ENCODE measurements at places on chromosomes 1 and 21. TPM values are rescaled to one million over a fixed set of nuclear protein-coding genes. Genes with fewer than 3 reads are reported as not detected.
A peak's percentile ranks its signal among the peaks of the same experiment; 100 is the strongest.

DNA sequence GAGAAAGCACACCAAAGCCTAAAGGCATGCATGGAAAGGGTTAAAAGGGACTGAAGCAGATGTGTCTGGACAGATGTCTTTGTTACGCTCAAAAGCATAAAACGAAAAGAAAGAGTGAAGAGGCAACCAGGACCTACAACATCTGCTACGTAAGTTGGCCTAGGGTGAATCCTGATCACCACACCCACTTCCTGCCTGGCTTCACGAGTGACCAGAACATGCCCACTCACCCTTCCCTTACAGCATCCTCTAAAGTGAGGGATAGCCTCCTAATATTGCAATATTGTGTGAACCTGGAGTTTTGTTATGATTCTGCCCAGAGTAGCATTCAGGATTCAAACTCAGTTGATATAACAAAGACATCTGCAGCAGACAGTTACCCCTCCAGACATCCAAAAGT, 10.6 kb upstream of the OLIG2 start:
- DNase-seq: no peak

CRP gene
- polyA plus RNA-seq: 0.18 TPM

DNA sequence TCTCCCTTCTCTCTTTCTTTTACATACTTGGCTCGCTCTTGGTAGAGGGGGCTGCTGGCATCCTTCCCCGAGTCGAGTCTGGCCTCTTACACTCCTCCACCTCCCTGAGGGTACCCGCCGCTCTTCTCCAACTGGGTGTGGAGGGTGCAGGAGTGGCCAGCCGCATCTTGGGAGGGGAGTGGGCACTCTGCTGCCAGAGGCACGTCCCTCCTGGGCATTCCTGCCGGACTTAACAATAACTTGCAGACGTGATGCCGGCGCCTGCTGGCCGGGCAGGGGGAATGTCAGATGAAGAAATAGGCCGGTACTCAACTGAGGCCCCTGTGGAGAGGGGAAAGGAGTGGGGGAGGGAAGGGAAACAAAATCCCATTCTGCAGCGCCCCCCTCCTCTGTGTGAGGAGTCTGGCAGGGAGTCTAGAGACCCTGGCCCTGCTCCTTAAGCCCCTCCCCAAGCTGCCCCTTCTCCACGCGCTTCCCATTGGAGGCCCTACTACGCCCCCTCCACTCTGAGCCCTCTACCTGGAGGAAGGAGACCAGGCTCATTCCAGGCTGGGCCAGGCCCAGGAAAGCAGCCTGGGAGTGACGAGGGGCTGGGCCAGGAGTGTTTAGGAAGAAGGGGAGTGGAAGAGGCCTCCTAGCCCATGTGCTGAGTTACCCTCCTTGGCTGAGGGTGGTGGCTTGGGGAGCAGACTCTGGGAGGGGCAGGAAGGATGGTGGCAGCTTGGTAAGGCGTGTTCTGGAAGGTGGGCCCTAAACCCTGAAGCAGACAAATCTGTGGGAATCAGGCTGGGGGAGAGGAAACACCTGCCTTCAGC, 1.8 kb downstream of the ATP2B4 start:
- peak; percentile 81 for DNase-seq

DNA sequence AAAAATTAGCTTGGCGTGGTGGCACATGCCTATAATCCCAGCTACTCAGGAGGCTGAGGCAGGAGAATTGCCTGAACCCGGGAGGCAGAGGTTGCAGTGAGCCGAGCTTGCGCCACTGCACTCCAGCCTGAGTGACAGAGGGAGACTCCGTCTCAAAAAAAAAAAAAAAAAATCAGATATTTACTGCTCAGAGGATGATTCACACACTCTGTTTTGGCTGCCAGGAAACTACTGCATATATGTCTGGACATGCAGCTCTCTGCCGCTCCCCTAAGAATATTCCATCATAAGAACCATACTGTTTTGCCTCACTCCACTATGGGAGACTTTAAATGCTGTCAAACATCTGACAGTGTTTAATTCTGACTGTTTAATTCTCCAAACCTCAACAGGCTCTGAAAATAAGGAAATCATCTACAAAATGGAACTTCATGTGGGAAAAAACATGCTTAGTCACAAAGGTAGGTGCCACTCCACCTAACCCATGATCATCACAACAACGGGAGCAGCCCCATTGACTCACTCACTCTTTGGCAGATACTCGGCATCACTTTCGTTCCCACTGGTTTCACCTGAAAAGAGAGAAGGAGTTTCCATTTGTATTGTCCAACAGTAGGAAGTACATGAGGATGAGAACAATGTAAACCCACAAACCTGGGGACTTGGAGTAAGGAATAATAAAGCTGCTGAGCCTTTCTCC, 29.3 kb upstream of the BCAS2 start:
- DNase-seq: no peak

DNA sequence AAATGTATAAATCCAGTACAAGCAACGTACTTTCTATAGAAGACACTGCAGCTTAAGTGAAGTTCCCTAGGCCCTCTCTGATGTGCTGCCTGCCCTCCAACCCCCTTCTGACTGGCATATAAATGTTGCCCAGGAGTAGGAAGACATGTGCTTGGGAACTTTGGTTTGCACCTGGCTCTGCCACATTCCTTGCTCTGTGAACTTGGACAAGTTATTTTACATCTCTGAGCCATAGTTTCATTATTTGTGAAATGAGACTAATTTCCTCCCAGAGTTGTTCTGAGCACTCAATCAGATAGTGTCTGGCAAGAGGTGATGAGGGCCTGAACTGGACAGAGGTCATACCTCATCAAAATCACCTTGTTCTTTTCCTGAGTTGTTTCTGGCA, 3.5 kb upstream of the PHC2 start:
- DNase-seq: no peak

NCF2 gene
- polyA plus RNA-seq: 1.4 TPM

GRCh38 chr1:233909195-233909594, 4.7 kb downstream of the SLC35F3 start:
- DNase-seq: no peak

DNA sequence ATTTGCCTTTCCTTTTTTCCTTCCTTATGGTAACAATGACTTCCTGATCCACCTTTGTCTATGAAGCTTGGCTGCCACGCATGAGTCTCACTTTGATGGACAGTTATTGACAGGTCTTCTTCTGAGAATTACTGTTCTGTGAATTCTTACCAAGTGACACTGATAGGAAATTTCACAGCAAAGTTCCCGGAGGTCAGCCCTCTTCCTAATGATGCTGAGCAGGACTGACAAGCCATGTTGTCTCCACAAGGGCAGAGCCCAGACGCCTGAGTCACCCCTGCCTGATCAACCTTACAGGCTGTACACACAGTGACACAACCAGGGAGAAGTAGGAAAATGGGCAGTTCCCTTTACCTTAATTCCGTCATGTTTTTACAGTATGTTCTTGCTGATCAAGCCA, 44.2 kb downstream of the ZC3H11B start:
- DNase-seq: no peak

GRCh38 chr1:116334015-116334547, 39.0 kb upstream of the ATP1A1 start:
- peak; percentile 47 for DNase-seq

DNA sequence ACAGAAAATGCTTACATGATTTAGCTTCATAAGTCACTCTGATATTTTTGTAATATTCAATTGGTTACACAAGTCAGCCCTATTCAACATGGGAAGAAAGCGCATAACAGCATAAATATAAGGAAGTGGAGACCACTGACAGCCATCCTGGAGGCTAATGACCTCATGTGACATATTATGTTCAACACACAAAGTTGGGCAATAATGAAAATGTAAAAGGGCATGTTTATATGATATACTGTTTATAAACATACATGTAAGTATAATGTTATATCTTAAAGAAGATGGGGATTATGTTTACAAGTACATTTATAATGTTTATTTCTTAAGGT, 30.2 kb downstream of the EVI5 start:
- no peak for DNase-seq

- DNase-seq: no peak
Measured at GRCh38 chr1:211588711-211589110, 9.8 kb upstream of the SLC30A1 start.

DNA sequence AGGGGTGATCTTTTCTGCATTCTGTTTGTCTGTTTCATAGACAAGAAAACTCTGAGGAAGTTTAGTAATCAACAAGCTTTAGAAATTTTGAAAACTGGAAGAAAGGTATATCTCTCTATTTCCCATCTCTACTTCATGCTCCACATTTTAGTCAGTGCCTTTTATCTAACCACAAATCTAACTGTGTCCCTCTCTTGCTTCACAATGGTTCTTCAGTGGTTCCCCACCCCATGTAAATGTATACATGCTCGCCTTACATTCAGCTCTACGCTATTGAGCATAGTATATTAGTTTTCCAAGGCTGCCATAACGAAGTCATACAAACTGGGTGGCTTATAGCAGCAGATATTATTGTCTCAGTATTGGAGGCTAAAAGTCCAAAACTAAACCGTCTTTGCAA, 14.4 kb upstream of the SAMSN1 start:
- DNase-seq: no peak

VHLL gene
- polyA plus RNA-seq: not detected

DNA sequence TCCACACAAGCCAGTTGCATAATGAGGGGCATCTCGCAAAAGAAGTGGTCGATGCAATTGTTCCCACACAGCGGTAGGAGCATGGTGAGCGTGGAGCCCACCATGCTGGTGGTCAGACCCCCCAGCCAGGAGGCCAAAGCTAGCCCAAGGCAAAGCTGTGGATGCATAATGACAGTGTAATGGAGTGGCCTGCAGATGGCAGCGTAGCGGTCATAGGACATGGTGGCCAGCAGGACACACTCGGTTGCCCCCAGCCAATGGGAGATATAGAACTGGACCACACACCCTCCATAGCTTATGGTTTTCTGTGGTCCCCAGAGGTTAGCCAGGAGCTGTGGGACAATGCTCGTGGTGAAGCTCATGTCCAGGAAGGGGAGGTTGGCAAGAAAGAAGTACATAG, 4.3 kb downstream of the OR2C3 start:
- no peak for DNase-seq

All from right cardiac atrium (tissue), 5 donors.